ENCODE measurements at places on chromosomes 7 and 10.

GRCh38 chr7:71618278-71618677 is 486.3 kb downstream of the GALNT17 start:
- DNase-seq: no peak

GRCh38 chr7:30117896-30118295 is 16.9 kb upstream of the MTURN start:
- DNase-seq: no peak

GRCh38 chr7:35437619-35438275 is 183.8 kb upstream of the TBX20 start:
- no peak for DNase-seq

DNA sequence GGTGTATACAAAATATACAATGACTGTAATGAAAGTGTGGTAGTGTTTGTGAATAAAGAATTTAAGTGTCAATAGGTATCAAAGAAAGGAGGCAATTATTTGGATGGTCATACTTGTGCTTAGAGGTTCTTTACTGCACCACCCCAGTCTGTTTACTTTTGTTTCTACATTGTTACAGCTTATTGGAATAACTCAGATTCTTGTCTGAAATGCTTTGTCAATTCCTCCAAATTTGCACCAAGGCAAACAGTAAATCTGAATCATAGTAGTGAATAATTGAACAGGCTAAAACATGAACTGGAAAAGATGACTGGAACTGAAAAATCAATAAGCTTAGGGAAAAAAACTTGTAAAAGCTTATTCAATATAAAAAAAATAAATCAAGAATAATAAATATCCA is 319.2 kb downstream of the EXOC4 start:
- DNase-seq: no peak

- DNase-seq: no peak
These were observed 442.5 kb downstream of the RPS24 start for GRCh38 chr10:78476156-78476555.

GRCh38 chr10:123301077-123301857 is 147.1 kb downstream of the BUB3 start:
- DNase-seq: peak; percentile 23

DNA sequence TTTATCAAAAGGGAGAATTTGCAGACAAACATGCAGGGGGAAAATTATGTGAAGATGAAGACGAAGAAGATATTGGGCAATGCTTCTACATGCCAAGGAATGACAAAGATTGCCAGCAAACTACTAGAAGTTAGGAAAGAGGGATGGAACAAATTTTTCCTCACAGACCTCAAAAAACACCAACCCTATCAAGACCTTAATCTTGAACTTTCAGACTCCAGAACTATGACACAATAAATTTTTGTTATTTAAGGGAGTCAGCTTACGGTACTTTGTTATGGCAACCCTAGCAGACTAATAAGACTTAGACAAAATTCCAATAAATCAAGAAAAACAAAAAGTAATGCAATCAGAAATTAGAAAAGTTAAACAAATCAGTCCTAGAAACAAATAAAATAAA is 280.0 kb upstream of the GNAI1 start:
- no peak for DNase-seq

DNA sequence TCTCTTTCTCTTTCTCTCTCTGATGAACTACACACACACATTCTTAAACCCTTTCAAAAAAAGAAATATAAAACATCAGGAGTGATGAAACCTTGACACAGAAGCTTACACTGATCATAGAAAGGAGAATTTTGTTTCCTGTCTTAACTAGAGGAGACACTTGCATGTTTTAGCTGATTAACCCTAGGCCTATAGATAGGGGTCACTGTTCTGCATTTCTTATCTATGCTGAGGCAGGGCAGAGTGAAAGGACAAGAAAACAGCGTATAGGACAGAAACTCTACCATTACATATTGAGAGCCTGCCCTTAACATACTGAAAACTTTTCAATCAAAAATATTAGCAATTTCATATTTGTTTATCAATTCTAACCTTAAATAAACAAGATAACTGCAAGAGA is 680.6 kb upstream of the MBL2 start:
- DNase-seq: no peak

- no peak for DNase-seq
These were observed 22.9 kb upstream of the GPR22 start for GRCh38 chr7:107446988-107447387.

DNA sequence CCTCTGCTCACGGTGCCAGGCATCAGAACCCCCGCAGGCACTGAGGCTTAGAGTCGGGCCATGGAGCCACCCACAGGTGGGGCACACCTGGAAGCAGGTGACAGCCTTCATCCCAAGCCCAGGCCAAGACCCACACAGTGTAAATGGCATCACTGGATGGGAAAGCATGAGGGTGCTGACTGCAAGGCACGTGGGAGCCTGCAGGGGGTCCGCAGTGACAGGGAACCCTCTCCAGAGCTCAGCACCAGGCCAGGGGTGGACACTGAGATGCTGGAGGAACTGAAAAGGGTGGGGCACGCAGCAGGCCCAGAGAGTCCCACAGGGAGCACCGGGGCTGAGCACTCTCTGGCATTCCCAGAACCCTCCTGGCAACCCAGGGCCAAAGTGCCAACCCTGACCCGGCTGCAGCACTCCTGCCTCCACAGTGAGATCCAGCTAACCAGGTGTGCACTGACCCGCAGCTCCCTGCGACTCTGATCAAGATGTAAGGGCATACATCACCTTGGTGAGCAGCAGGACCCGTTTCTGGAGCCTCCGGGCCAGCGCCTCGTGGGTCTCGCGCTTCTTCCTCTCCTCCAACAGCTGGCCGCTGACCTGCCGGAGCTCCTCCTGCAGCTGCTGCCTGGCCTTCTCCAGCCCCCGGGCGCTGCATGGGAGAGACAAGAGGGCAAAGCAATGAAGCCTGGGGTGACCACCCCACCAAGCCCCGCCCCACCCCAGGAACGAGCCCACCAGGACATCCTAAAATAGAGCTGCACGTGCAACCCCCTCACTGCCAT is 163.9 kb downstream of the MAD1L1 start:
- DNase-seq: no peak

- DNase-seq: no peak
These were observed 49.1 kb upstream of the STRIP2 start for GRCh38 chr7:129385116-129385515.

DNA sequence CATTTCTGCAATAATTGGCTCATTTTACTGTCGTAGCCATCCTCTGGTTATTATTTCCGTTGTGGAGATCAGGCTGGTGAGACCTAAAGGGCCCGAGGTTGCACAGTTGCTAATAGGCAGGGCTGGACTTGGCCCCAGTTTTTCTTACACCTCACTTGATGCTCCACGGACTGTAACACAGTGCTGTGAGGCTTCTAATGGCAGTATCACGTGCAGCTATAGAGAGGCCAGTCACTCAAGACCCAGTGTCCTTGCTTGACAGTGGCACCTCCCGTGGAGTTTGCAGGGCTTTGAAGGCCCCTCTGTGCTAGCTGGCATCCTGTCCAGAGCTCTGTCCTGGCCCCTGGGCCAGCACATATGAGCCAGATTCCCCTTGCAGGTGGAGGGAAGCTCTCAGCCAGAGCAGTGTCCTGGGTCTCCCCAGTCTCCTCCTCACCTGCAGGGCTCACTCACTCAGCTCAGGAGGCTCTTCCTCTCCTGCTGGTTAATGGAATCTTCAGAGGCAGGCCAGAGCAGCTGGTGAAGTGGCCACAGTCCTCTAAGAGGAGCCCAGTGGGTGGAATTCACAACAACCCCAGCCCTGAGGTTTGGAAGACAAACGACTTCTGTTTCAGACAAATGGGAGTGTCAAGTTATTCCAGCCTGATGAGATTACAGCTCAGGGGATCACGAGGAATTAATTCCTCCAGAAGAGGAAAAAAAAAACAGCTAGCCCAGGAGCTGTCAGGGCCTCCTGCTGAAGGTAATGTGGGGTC is 114.2 kb upstream of the FAM180A start:
- no peak for DNase-seq

GRCh38 chr10:27252267-27253000 is 11.8 kb upstream of the ACBD5 start:
- peak; percentile 72 for DNase-seq

DNA sequence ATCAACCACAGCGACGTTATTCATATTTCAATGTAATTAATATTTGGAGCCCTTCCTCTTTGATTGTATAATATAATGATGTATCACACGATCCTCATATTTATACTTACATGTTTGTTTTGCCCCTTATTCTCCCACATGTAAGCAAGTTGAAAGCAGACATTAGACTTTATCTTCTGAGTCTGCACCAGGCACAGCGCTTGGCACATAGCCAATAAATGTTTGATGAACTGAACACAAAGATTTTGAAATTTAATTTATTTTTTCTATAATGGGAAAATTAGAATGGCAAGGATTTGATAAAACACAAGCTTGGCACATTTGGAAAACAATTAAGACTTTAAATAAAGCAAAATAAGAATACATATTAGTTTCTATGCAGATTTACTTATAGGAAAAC is 31.6 kb downstream of the ZFAND4 start:
- DNase-seq: no peak

- no peak for DNase-seq
These were observed 168.0 kb upstream of the AHR start for GRCh38 chr7:17130281-17131059.

DNA sequence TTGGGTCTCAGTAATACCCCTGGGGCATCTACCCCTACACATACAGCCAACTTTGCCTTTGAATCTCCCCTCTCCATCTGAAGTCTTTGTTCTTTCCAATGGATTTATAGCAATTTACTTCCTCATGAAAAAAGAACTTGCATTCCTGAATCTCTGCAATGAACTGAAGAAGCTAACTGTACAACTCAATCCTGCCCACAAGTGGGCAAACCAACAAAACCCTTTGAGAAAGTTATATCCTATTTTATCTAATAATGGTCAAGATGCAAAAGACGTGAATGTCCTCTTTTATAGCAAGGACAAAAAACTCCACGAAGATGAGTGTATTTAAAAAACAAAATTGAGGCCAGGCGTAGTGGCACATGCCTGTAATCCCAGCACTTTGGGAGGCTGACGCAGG is 991.3 kb downstream of the LRMDA start:
- DNase-seq: no peak

GRCh38 chr7:108263425-108263824 is 133.3 kb upstream of the LAMB4 start:
- DNase-seq: no peak

GRCh38 chr7:69603351-69603750 is 5.1 kb downstream of the AUTS2 start:
- peak; percentile 24 for DNase-seq

DNA sequence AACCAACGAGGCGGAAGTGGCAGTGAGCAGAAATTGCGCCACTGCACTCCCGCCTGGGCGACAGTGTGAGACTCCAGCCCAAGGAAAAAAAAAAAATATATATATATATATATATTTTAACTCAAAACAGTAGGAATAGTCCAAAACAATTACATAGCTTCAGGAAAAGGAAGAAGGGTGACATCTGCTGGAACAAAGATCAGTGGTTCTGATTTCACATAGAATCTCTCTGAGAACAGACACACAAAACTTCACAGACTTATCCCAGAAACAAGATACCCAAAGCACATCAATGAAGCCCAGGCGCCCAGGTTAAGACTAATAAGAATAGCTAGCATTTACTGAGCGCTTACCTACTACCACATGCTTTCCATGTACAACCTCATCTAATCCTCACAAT is 45.0 kb downstream of the DNMBP start:
- no peak for DNase-seq

DNA sequence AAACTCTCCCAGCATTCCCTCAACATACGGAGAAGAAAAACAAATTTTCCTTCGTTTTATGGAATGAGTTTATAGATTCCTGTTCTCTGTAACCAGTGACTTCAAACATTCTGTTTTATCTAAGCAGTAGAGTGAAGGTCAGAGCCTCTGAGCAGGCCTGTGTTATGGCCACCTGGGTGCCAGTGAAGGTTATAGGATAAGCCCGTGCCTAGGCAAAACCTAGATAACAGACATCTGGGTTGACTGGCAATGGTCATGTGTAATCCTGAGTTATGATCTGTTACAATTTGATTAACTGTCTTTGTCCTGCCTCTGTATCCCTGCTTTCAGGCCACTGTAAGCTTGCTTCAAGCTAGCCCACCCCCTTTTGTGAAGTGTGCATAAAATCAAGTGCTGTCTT is 8.3 kb downstream of the LSM5 start:
- no peak for DNase-seq

GRCh38 chr7:80779456-80779855 is 139.4 kb downstream of the SEMA3C start:
- no peak for DNase-seq

DNA sequence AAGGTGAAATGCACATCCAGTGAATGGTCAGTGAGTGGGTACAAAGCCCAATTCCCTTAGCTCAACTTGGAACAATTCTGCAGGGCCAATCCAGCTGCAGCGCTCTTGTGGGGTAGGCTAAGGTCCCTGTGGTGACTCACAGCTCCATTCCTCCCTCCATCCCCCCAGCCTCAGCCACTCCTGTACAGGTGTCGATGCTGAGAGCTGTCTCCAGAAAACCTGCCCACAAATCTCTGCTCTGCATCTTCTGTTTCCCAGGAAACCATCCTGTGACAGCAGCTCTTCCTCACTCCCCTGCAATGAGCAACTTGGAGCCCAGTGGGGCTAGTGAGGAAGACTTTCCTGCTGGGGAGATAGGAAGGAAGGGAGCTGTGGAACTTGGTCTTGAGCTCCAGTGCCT is 244.7 kb upstream of the GPR26 start:
- no peak for DNase-seq

- no peak for DNase-seq
These were observed 51.1 kb upstream of the IL6 start for GRCh38 chr7:22675917-22676343.

DNA sequence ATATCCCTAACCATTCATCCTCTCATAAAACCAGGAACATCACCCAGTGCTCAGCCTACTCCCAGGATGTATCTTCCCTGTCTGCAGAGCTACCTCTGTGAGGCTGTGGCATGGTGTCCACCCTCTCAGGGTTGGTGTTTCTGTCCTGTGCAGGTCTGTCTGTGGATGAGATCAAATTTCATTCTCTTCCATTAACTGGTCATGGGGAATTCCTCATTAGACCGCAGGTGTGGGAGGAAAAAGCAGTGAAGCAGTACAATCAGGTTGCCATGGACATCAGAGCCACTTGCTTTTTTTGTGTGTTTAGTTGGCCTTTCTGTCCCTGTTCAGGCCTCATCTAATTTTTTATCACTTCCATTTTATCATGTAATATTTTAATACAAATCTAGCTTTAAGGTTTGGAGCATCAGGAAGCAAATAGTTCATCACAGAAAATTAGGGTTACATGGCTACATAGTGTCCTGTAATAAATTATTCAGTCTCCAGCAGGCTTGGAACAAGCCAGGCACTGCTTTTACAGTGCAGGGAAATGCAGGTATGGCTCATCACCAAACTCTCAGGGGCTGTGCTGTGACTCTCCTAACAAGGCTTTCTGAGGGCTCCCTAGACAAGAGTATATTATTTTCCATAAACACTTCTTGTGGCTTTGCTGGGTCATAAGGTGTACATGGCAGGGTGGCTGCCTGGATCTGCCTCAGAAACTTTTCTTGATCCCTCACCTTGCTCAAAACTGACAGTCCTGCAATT is 594.9 kb upstream of the IGFBP3 start:
- no peak for DNase-seq

- peak; percentile 82 for DNase-seq
These were observed 166.3 kb downstream of the NEURL1 start for GRCh38 chr10:103659674-103660363.

All from suppressor macrophage treated with lipopolysaccharide for 1 hour (primary cell).